ENCODE measurements at places on chromosomes 4 and X.

DNA sequence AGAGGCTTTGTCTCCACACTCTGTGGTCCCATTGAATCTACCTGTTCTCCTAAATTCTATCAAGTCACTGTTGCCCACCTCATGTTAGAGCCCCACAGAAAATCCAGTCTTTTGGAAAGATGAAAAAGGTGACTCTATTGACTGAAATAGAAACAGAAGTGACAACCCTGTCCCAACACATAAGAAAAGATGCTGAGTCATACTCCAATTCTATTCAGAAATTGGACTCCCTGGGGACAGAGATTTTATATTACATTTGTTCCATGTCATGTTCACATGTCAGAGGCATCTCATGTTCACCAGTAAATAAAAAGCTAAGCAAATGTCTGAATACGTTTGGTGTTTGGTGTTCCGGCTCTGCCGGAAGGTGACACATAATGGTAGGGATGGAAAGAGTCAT lies 2.9 kb upstream of the GRPR start:
- no peak for DNase-seq

- no peak for DNase-seq
These were observed 1124.1 kb downstream of the ADGRL3 start for GRCh38 chr4:62324215-62324614.

- DNase-seq = no peak
These were observed 118.2 kb upstream of the IQCM start for GRCh38 chr4:149933883-149934282.

- no peak for DNase-seq
These were observed 93.2 kb downstream of the SORBS2 start for GRCh38 chr4:185718578-185719499.

DNA sequence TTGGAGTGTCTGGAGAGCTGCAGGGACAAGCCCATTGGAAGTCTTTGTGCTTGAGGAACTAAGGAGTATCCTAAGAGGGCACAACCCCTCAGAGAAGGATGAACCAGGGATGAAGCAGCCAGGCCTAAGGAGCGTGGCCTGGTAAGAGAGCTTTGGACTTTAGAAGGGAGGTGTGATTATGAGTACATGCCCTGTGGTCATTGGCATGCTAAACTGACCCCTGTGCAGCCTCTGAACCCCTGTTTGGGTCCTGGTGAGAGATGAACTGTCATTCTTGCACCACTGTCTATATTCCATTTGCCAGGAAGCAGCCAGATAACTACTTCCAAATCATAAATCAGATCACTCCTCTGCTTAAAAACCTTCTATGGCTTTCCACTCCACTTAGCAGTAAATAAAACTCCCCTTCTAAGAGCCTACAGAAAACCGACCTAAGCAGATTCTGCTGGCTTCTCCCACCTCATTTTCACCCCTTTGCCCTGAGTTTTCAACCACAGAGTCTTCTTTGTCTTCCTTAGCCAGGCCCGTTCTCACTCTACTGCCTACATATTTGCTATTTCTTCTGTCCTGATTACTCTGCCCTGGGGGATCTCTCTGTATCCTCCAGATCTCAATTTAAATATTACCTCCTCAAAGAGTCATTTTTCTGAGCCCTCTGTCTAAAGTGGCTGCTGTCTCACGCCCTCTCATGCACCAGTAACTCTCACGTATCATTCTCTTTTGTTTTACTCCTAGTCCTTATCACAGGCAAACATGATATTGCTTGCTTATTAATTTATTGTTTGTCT lies 56.7 kb downstream of the MID1IP1 start:
- no peak for DNase-seq

DNA sequence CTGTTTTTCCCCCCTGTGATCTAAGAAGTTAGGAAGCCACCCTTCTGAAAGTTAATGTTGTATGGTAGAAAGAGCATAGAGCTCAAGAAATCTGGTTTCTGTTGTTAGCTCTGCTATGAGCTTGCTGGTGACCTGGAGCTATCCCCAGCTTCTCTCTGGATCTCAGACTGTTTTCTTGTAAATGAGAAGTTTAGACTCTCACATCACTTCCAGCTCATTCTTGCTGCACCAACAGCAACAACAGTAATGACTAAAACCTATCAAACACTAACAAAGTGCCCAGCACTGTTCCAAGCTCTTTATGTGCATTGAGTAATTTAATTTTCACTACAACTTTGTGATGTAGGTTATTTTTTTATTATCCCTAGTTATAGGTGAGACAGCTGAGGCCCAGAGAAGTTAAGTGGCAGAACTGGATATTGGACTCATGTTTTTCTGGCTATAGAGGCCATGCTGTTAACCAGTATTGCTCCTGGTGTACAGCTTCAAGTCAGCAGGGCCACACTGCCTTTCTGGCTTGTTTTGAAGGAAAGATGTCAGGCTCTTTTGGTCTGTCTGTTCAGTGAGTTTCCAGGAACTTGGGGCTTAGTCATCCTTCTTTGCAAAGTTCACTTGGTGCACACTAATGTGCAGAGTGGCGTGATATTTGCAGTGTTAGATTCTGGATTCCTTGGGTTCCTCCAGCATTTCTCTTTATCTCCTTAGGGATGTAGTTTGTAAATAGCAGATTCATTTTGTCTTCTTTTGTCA lies 27.8 kb upstream of the TMEM164 start:
- DNase-seq = no peak

DNA sequence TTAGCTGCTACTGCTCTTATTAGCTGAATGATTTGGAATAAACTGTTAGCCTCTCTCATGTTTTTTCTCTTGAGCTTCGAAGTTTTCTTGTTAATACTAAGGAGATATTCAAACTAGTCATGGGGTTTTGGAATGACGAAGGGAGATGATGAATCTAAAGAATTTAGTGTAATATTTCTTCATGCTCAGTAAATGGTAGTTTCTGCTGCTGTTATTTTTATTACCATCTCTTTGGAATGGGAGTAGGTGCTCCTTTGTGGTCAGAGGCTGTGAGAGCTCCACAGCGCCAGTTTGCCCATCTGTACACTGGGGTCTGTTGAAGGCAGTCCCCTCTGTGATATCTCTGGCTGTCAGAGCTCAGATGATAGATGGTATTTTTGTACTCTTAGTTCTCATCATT lies 33.7 kb downstream of the HTT start:
- DNase-seq = no peak

DNA sequence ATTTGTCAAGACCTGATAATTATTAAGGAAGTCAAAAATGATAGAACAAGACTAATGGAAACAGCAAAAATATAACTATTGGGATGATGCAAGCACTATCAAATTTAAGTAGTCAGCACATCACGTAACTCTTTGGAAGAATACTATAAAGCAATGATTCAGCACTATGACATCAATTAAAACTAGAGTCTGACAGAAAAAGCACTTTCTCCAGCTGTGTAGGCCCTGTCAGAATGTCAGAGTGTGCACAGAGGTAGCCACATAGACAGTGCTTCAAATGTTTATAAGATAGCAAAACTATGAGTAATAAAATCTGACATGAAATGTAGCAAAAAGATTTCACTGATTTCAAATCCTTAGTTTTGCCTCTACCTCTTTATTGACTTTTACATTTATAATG lies 1226.6 kb upstream of the ADGRL3 start:
- no peak for DNase-seq

GRCh38 chr4:69051576-69051943 lies 44.7 kb upstream of the UGT2B7 start:
- no peak for DNase-seq
